Amygdala (tissue), 56 donors: ENCODE measurements at places on chromosomes 6 and 20.

DNA sequence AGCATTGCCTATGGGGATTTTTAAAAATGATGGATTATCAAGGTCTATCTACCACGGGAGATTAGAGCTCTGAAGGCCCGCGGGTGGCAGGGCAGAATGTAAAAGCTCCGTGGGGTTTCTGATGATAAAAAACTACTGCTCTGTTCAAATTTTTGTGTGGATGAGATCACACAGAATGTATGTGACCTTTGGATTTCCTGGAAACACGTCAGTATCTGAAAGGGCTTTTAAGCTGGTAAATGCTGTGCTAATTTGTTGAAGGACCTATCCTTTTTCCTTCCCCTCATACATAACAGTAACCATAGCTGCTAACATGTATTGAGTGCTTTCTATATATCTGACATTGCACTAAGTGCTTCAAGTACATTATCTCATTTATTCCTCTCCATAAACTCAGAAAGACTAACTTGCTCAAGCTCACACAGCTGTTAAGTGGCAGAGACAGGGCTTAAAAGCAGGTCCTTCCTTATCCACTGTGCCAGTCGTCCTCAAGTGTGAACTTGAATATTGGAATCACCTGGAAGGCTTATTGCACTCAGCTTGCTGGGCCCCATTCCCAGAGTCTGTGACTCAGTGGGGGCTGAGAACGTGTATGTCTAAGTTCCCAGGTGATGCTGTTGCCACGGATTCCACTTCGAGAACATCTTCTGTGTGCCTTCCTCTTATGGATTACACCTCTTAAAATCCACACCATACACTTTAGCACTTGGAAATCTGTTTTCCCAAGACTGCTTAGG, 1.9 kb upstream of the TMEM242 start:
- no peak for DNase-seq

- no peak for DNase-seq
These were observed 274.8 kb upstream of the BTBD3 start for GRCh38 chr20:11642866-11643265.

DNA sequence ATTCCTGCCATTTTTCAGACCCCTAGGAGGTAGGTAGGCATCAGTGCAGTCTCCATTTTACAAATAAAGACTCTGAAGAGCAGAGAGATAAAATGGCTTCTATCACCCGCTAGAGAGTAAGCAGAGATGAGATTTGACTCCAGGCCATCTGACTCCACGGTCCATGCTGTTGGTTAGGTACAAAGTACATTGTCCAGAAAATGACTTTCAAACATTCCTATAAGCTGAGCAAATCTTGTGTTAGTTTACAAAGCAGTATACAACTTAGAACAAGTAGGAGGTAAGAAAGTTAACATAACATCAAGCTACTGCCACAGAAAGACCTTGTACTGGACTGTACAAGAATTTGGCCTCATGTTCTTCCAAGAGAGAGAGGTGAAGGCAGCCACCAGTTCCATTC, 14.9 kb downstream of the BTN1A1 start:
- no peak for DNase-seq

GRCh38 chr6:157223511-157223910, 99.8 kb downstream of the TMEM242 start:
- DNase-seq, result no peak

DNA sequence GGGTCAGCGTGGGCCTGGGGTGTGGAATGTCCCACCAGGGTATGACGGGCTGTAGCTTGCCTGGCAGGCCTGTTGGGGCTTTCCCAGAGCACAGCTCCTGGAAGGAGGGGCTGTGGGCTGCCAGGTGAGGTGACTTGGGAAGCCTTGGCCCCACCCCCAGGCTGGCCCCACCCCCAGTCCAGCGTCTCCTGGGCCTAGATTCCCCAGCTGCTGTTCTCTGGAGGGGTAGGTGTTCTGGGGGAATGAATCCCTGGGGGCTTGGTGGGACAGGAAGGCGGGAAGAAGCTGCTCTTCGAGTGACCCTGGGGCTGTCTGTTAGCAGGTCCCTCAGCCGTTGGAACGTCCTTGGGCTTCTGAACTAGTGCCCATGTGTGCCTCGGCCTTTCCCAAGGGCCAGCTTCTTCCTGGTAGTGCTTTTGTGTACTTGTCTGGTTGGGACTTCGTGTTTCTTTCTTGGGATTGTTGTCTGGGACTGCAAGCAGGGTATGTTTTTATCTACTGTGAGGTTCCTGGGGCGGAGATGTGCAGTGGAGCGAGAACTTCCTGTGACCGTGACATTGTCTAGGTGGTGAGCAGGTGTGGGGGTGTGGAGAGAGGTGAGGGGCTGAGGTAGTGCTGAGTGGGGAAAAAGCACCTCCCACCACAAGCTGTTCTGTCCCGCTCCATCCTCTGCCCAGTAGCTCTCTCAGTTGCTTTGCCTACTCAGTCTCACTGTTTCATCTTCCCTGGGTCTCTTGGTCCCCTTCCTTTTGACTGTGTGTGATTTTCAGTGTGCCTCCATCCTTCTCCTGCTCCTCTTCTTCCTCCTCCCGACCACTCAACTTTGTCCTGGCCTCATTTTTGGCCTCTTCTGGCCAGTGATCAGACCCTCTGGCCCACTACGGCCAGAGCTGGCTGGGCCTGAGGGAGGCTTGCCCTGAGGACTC, 1.3 kb upstream of the DDR1 start:
- no peak for DNase-seq

DNA sequence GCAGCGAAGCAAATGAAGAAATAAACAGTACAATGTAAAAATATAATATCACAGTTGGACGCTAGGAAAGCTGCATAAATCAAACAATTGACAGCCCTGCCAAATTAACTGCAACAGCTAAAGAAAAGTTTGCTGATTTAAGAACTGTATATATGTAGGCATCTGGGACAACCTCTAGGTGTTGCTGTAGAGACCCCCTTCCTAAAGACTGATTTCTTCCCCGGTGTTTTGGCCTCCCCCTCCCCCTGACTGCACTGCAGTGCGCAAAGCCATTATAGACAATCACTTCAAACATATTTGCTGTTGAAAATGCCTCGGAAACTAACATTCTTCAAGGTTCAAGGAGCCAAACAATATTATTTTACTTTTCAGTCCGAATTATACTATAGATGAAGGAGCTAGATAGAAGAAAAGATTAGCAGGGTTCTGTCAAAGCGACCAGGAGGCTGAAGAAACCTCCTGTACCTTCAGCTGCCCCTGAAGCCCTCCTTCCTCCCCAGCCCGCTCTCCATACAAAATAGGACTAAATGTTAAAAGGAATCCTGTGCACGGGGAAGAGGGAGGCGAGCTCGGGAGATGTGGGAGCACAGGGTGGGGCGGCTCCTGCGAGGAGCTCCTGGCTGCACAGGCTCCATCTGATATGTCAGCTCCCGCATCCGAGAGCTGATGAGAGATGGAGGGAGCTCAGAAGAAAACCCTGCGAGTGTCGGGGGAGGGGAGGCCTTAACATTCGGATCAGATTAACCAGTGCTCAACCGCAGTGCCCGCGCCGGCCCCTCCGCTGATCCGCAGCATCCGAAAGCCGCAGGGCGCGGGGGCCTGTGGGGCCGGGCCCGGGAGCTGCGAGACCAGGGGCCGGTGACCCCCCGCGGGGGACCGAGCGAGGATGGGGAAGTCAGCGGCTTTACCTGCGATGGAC, 822 bp downstream of the ELOVL4 start:
- peak; percentile 15 for DNase-seq

DNA sequence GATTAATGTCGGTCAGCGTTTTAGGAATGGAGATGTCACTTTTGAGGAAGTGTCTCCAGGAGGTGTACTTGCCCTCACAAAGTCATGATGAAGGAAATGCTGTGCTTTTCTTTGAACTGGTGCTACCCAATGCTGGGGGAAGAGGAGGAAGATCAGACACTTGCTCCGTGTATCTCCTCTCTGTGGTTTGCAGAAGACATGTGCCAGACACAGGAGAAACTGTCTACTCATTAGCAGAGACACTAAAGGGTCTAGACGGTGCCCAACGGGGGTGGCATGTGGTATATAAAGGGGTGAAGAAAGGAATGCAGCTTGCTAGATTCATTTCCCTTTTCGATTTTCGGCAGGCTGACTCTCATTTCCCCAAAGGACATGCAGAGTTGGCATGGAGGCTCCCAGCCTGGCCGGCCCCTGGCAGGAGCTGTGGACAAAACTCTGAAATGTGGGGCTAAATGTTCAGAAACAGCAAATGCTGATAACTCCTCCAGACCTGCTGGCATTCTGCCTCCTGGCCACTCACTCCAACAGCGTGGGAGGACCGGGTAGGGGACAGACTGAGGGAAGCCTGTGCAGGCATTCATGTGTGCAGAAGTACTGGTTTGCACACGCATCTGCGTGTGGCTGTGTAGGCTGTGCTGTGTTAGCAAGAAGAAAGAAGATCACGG, 59.6 kb upstream of the QKI start:
- no peak for DNase-seq

- DNase-seq, result no peak
These were observed 128.2 kb downstream of the GPX5 start for GRCh38 chr6:28653876-28654275.

DNA sequence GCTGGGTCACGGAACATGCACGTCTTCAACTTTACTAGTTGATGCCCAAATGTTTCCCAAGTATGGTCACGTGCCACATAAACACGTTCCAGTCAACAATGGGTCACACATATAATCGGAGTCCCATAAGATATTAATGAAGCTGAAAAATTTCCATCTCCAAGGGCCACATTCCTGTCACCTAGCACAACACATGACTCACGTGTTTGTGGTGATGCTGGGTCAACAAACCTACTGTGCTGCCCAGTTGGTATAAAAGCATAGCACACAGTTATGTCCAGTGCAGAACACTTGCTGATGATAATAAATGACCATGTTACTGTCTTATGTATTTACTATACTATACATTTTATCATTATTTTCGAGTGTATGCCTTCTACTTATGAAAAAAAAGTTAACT, 68.0 kb upstream of the INSM1 start:
- DNase-seq, result no peak

- no peak for DNase-seq
These were observed at the start of gene SAMD10 for GRCh38 chr20:63979557-63980316. SAMD10 (minus strand) TSS chr20:63979642; CDS start chr20:63979467, 175 bp downstream.

- no peak for DNase-seq
These were observed 21.6 kb downstream of the DSE start for GRCh38 chr6:116392132-116393013.

GRCh38 chr6:167579806-167580618, 246.7 kb upstream of the AFDN start:
- DNase-seq, result no peak

DNA sequence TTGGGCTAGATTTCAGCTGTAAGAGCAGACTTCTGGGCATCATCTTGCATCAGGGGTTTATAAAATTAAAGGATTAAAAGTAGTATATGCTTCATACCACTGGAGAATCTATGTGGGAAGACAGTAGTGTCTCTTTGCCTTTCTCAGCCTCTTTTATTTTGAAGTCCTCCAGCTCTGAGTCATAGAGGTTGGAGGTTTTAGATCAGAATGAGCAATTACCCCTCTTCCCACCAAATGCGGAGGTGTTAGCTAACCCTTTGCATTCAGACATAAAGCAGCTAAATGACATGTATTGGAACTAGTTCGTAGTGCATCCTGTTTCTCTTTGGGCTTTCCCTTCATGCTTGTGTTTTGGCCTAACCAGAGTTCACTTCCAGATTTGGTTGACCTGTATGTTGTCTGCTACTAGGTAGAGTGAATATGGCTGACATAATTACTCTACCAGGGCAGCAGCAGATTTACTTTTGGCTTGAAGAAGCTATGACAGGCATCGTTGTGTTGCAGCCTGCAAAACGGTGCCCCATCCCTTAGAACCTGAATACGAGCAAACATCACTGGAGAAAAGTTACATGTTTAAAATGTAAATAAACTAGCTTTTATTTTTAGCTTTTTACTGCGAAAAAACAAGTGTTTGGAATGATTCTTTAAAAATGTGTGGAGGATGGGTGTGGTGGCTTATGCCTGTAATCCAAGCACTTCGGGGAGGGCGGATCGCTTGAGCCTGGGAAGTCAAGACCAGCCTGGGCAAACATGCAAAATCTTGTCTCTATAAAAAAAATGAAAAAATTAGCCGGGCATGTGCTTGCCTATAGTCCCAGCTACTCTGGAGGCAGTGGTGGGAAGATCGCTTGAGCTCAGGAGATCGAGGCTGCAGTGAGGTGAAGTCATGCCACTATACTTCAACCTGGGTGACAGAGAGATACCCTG, 82.2 kb downstream of the MYO6 start:
- DNase-seq, result no peak

- DNase-seq, result no peak
These were observed 10.6 kb downstream of the ACSS2 start for GRCh38 chr20:34887023-34887422.

DNA sequence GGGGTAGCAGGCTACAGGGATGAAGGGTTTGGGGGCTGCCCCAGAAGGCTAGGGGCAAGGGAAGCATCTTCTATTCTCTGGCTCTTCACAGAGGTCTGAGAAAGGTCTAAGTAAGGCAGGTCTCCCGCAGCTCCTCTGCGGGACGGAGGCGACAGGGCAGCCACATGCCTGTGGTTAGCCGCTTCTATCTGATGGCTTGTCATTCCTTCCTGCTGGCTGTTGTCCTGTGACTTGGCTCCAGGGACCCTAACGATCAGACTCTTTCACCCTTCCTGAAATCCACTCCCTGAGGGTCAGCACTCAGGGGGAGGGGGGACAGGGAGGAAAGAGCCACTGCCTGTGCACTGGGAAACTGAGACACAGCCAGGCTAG, 673 bp downstream of the CST7 start:
- DNase-seq, result no peak

GRCh38 chr6:81130061-81130460, 622.4 kb downstream of the TENT5A start:
- DNase-seq, result no peak

DNA sequence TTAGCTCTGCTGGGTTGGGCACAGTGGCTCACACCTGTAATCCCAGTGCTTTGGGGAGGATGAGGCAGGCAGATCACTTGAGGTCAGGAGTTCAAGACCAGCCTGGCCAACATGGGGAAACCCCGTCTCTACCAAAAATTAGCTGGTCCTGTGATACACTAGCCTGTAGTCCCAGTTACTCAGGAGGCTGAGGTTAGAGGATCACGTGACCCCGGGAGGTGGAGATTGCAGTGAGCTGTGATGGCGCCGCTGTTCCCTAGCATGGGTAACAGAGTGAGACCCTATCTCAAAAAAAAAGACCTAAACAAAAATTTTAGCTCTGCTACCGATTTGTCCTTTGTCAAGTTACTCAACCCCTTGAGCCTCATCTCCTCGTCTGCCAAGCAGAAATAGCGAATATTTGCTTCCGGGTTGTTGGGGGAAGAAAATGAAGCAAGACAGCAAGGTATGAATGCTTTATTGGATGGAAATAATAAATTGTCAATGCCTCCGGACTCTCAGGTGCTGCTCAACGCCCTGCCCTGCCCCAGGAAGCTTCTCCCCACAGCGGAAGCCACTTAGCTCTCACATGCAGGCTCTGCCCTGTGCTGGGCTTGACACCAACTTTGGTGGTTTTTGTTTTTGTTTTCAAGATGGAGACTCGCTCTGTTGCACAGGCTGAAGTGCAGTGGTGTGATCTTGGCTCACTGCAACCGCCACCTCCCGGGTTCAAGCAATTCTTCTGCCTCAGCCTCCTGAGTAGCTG, 24.9 kb upstream of the ITCH start:
- no peak for DNase-seq

GRCh38 chr20:49871391-49871948, 43.9 kb downstream of the SPATA2 start:
- no peak for DNase-seq
